Skeletal muscle cell (primary cell): ENCODE measurements at places on chromosomes 12 and 14.

DNA sequence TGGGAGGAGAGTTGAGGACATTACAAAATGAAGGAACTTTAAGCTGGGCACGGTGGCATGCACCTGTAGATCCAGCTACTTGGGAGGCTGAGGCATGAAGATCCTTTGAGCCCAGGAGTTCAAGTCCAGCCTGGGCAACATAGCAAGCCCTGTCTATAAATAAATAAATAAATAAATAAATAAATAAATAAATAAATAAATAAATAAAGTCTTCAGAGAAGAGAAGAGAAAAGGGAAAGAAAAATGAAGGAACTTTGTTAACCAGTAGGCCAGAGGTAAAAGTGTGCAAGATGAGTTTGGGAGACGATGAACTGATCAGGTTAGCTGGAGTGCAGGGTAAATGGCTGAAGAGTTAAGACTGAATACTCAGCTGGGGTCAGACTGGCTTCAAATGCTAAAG, 20.1 kb downstream of the PNMA1 start:
- DNase-seq, result no peak

GRCh38 chr14:105107351-105107750, 42.1 kb upstream of the GPR132 start:
- DNase-seq, result no peak

GRCh38 chr12:6214633-6215032, 14.4 kb downstream of the CD9 start:
- no peak for DNase-seq

DNA sequence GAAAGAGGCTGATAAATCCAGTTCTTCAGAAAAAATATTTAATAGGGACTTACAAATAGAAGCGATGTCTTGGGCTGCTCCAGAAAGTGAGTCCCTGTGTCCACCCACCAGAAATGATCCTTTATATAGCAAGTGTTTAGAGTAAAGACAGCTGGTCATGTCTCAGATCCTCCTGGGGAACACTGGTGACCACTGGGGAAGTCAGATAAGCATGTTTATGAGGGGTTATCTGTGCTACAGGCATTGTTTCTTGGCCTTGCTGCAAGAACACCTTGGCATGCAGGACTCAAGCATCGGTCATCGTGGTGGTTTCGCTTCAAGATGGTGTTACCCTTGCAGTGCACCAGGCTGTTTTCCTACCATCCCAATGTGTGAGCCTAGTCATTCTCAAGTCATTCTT, 27.2 kb downstream of the CPM start:
- no peak for DNase-seq

GRCh38 chr14:96130391-96130790, 74.2 kb upstream of the BDKRB2 start:
- DNase-seq, result no peak

- DNase-seq, result no peak
Measured at GRCh38 chr12:24415934-24416333, 466.5 kb upstream of the SOX5 start.

- DNase-seq, result no peak
Measured at GRCh38 chr12:18257251-18257650, 4.1 kb upstream of the PIK3C2G start.

DNA sequence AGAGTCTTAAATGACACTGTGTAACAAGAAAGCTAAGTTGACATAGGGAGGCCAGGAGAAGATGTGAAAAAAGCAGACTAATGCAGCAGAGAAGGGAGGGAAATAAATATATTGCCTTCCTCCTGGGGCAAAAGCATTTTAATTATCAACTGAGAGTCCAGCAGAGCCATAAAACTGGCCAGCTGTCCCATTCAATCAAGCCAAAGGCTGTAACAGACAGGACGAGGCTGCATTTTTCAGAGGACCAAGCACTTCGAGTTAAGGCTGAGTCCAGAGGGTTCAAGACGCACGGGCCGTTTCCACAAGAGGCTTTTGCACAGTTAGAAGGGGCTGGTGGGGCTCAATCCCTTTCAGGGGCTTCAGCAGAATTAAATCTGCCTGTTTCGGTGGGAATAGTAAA, 20.4 kb downstream of the MAP3K9 start:
- no peak for DNase-seq

GRCh38 chr12:49983892-49984291, 11.1 kb downstream of the AQP6 start:
- peak; percentile 70 for DNase-seq

- no peak for DNase-seq
Measured at GRCh38 chr12:62211510-62211909, 48.7 kb upstream of the USP15 start.
